ENCODE measurements at places on chromosomes 6 and 20. TPM values are rescaled to one million over a fixed set of nuclear protein-coding genes. Genes with fewer than 3 reads are reported as not detected.

GRCh38 chr20:16069389-16070010 lies 503.7 kb downstream of the KIF16B start:
- ATAC-seq: no peak

DNA sequence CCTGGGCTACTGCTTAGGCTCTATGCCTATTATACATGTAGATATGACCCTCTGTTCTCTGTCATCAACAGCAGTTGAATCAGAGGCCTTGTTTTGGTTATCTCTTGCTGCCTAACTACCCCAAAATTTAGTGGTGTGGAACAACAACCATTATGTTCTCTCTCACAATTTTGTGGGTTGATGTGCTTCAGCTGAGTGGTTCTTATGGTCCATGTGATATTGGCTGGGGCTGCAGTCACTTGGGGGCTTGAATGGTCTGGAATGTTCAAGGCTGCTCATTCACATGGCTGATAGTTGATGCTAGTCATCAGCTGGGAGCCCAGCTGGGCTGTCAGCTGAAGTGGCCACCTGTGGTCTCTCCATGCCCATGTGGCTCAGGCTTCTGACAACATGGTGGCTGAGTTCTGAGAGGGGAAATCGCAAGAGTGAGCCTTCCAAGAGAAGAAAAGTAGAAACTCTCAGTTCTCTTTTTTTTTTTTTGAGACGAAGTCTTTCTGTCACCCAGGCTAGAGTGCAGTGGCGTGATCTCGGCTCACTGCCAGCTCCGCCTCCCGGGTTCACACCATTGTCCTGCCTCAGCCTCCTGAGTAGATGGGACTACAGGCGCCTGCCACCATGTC lies 47.8 kb downstream of the SHLD1 start:
- peak; percentile 44 for ATAC-seq

- no peak for ATAC-seq
Observed at GRCh38 chr6:119172824-119173223, 94.4 kb upstream of the FAM184A start.

GRCh38 chr20:47785311-47785853 lies at the start of gene SULF2:
TSS of gene SULF2 (minus strand) at chr20:47785481. CDS start at chr20:47757363, 28,118 bp downstream.
- ATAC-seq: peak; percentile 4

GRCh38 chr20:23265226-23265625 lies 85.4 kb upstream of the NXT1 start:
- ATAC-seq: no peak

DNA sequence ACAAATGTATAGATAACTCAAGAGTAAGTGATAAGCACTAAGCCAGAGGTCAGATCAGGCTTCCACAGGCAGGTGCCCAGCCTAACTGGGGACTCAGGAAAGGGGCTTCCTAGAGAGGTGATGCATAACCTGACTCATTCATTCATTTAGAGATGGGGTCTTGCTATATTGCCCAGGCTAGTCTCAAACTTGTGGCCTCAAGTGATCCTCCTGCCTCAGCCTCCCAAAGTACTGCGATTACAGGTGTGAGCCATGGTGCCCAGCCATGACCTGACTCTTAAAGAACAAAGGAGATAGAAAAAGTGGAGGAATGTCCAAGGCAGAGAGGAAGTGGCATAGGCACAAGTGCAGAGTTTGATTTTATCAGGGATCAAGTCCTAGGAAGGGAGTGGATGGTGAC lies 41.9 kb downstream of the GJA10 start:
- ATAC-seq: no peak

- ATAC-seq: no peak
Observed at GRCh38 chr6:146903451-146903850, 300.8 kb upstream of the STXBP5 start.

- no peak for ATAC-seq
Observed at GRCh38 chr20:32647606-32648005, 26.1 kb downstream of the C20orf203 start.

DNA sequence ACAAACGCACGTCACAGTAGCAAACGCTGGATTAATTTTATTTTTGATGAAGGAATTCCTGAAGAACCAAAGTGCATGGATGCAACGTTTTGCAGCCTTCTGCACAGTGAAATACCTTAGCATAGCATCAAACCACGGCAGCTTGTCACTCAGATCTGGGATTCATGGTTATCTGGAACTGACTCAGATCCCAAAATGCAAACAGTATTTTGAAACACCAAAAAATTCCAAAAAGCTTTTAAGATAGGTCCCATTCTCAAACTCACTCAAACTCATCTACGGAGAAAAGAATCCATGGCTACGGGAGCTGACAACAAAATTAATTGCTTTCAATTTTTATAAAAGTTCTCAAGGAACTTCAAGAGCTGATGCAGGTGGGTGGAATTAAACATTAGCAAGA lies 116.2 kb upstream of the SALL4 start:
- no peak for ATAC-seq

DNA sequence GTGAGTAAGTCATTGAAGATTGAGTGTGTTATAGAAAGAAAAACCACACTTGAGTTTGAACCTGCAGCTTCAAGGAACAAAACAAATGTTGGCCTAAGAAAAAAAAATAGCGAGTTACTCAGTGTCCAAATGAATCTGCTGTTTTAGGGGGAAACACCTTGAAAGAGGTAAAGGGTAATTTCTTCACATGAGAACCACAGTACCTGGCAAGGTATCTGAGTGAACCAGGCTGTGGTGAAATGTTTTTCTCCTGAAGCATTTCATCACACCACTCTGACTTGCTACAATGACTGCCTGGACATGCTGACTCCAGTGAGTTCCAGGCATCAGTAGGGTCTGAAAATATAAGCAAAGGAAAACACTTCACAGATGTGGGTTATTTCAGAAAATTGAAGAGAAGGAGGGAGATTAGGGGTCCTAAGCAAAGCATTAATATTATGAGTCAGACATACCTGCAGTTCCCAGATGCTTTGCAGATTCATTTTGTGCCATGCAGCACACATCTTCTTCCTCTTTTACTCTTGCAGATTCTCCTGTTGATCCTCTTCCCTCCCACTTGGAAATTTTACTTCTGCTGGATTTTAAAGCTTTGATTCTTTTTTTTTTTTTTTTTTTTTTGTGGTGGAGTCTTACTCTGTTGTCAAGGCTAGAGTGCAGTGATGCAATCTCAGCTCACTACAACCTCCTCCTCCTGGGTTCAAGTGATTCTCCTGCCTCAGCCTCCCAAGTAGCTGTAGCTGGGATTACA lies 206.2 kb upstream of the SGK1 start:
- peak; percentile 76 for ATAC-seq

- ATAC-seq: no peak
Observed at GRCh38 chr20:53019464-53019863, 47.3 kb downstream of the TSHZ2 start.

Gene TSBP1
- not detected for total RNA-seq

Gene ECT2L
- not detected for total RNA-seq

Gene TFAP2A
- 59.6 TPM for total RNA-seq

Gene LBP
- total RNA-seq: 0.12 TPM

Gene STMND1
- total RNA-seq: not detected

Gene TP53TG5
- 0.36 TPM for total RNA-seq

Gene FAM209B
- 0.44 TPM for total RNA-seq

Measured in esophagus mucosa (tissue), 1 donor.